ENCODE measurements at places on chromosomes 6 and 20.

DNA sequence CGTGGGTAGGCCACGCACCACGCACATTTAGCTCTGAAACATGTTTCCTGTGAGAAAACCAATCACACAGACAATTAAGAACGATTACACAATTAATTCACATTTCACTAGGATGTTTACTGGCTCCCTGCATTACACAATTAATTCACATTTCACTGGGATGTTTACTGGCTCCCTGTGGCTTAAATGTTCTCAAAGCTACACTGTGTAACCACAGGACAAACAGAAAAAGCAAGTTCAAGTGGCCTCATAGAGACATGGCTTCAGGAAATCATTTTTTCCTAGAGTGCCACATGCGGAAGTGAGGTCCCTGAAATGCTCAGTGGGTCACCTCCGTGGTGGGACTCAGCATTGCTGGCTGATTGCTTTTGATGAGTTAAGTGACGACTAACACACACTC lies 61.7 kb upstream of the XRN2 start:
- no peak for DNase-seq

GRCh38 chr20:40687384-40688128 lies 1.5 kb downstream of the MAFB start:
- DNase-seq, result no peak

GRCh38 chr6:29958921-29959320 lies 16.6 kb downstream of the HLA-A start:
- DNase-seq, result no peak

GRCh38 chr20:59583428-59584277 lies 20.7 kb upstream of the PHACTR3 start:
- no peak for DNase-seq

DNA sequence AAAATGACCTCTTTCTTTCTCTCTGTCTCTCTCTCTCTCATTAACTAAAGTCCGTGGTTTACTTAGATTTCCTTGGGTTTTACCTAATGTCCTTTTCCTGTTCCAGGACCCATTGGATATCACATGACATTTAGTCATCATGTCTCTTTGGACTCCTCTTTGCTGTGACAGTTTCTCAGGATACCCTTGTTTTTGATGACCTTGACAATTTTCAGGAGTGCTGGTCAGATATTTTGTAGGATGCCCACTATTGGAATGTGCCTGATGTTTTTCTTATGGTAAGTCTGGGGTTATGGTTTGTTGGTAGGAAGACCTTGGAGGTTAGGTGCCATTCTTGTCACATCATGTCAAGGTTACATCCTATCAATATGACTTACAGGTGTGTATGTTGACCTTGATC lies 199.2 kb upstream of the HTR1E start:
- DNase-seq, result no peak

DNA sequence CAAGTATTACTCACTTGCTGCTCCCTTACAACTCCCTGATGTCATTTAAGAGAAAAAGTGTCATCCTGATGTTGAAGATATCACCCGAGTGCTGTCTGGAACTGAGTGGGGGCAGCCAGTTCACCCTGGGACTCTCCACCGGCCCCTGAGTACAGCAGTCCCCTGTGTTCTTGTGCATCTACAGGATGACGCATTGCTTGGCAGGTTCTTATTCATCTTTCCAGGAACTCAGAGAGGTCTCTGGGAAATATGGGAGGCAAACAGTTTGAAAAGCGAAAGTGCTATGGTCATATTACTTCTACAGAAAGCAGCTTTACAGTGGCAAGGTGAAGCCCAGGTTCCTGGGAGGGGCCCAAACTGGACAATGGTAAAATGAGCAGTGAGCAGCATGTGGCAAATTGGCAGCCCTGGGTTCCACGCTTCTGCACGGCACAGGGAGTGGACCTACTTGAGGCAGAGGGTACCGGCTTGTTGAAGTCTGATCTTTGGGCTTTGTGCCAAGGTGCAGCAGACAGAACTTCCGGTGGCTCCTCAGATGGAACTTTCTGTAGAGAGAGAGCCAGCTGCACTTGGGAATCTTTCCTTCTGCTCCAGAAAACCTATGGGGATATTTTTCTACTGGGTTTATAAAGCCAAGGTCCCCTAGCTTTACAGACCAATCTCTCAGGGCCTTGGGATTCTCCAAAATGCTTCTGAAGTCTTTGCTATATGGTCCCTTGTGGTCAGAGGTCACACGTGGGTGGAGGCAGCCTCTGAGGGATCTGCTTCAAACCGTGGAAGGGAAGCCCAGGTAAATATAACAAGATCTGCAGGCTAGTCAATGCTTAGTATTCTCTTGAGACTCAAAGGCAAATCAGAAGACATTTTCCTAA lies 128.3 kb downstream of the MAP3K7 start:
- DNase-seq, result peak; percentile 53

DNA sequence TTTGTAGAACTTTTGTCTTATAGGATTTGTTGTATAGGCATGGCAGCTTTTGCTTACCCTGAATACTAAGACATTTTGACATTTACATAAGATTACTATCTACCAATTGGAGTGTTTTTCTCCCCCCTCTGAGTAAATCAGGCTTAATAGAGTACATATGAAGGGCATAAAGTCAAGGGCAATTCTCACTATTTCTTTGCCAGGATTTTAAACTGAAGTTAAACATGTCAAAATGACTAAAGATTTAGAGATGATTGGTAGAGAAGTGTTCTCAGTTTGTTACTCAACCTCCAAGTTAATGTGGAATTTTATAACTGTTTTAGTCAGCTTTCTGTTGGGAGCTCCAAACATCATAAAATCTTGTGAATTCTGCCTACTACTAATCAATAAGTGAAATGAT lies 157.8 kb downstream of the CDKAL1 start:
- DNase-seq, result no peak

DNA sequence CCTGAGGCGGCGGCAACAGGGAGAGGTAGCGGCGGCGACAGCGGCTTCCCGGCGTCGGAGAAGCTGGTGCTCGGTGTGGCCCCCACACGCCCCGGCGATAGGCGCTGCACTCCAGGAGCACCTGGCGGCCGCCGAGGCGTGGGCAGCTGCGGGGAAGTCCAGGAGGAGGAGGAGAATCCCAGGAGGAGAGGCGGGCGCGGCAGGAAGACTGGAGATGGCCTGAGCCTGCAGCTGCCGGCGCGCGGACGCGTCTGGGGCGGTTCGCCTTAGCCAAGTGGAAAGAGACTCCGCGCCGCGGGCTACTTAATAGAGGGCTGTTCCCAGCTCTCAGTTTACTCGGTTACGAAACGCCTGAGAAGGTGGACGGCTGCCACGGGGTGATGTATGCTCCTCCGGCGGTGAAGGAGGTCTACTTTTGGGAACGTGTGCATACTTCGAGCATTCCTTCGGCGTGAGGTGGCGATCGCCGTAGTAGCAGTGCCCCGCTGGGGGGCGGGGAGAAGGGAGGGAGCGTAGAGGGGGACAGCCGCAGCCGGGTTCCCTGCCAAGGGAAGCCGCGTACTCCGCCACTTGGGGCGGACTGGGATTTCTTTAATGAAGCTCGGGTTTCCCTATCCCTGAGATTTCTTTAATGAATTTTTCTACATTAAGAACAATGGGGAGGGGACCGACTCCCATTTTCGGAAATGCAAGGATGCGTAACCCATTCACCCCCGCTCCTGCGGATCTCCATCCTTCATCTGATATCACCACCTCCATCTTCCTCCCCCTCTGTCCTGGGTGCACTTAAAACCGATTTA lies at the start of gene COL12A1:
TSS of gene COL12A1 (minus strand) at position 278 of the 800 bp plus-strand sequence. CDS start 3,261 bp downstream, outside the sequence.
- no peak for DNase-seq

GRCh38 chr6:43740961-43741764 lies 28.8 kb upstream of the VEGFA start:
- DNase-seq, result no peak

DNA sequence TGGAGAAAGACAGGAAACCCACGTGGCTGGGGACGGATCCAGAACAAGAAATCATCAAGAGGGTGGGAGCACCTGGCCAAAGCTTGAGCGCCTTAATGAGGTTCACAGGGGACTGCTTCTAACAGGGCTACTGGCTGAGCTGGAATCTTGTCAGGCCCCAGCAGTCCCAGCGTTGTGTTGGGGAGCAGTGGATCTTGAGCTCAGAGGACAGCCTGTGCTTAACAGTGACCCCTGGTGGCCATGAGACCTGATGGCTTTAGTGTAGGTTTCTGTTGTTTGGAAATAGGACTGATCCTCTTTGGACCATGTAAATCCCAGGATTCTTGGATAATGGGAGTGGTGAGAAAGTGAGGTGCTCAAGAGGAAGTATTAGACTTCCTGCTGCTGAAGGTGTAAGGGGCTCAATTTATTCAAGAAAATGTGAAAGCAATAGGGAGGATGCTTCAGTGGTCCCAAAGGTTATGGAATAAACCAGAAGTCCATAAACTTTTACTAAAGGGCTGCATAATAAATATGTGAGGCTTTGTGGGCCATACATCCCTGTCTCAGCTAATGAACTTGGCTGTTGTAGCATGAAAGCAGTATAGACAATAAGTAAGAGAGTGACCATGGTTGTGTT lies 216.2 kb downstream of the NFATC2 start:
- DNase-seq, result peak; percentile 22

GRCh38 chr6:25329161-25329817 lies 50.1 kb downstream of the CARMIL1 start:
- no peak for DNase-seq

- DNase-seq, result no peak
Measured at GRCh38 chr20:20993372-20993771, 112.8 kb downstream of the LINC00237 start.

DNA sequence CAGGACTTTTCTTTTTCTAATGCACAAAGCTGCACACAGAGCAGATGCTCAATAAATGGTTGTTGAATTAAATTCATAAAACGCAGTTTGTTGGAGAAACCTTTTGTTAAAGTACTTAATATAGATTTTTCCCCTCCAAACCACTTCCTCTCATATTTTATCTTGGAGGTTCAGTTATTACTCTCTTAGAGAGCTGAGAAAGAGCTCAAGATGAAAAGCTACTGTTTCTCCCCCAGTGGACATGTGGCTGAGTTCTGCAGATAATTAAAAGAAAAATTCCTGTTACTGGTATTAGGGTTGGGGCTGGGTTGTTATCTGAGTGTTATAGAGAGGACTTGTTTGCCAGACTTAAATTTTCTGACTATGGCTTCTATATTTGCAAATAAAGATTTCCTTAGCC lies 294.0 kb downstream of the TBC1D7 start:
- no peak for DNase-seq

DNA sequence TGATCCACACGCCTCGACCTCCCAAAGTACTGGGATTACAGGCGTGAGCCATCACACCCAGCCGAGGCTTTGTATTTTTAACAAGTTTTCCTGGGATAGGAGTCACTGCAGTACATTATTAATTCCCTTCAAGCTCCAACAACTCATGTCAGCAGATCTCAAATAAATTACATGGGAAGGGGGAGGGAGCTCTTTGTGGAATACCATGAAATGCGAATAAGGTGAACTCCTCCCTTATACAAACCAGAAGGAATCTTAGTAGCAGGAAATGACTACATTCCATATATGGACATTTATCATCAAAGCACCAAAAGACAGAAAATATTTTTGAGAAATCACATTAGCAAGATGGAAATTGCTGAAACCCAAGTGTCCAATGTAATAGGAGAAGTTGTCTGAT lies 2.9 kb downstream of the GSS start:
- DNase-seq, result no peak

GRCh38 chr6:30101444-30102413 lies 11.2 kb downstream of the TRIM31 start:
- no peak for DNase-seq

DNA sequence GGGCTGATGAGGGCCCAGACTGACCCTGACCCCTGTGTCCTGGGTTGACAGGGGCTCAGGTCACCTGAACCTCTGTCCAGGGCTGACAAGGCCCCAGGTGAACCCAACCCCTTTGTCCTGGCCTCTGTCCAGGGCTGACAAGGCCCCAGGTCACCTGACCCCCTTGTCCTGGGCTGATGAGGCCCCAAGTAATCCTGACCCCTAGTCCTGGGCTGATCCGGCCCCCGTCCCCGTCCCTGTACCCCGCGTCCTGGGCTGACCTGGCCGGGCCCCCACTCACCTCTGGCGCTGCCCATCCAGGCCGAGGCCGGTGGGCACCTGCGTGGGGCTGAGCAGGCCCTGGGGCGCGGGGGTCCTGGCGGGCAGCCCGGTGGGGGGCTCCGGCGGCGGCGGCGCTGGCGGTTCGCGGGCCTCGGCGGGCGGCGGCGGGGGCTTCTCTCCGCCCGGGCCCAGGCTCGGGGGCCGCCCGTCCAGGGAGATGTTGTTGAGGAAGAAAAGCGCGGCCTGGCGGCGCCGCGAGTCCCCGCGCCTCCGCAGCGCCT lies 379 bp downstream of the CABLES2 start:
- DNase-seq, result no peak

- no peak for DNase-seq
Measured at GRCh38 chr6:24522228-24523176, 27.7 kb downstream of the ALDH5A1 start.

GRCh38 chr6:137878486-137879285 lies 11.6 kb downstream of the TNFAIP3 start:
- no peak for DNase-seq

GRCh38 chr20:2385496-2385895 lies 4.8 kb downstream of the TGM6 start:
- DNase-seq, result no peak

DNA sequence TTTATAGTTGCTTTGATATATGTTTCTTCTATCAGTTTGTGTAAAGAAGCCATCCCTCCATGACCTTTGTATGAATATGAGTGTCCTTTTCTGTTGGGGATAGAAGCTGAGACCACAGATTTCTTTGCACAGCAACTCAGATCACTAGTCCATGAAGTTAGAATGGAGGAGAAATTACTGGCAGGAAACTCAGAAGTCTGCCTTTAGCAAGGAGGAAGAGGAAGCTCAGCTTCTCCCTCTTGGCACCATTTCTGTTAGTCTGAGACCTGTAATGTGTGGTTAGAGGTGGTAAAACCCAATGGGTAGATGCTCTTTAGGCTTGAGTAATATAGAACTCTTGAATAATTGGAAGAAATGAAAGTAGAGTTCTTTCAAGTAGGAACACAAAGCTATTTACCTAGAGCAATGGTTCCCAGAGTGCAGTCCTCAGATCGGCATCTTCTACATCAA lies 995.3 kb upstream of the FLRT3 start:
- DNase-seq, result no peak

- no peak for DNase-seq
Measured at GRCh38 chr6:136160250-136160649, 89.9 kb downstream of the MTFR2 start.

GRCh38 chr6:157541618-157542413 lies 160.8 kb downstream of the ZDHHC14 start:
- no peak for DNase-seq

- no peak for DNase-seq
Measured at GRCh38 chr20:45452238-45452637, 17.3 kb upstream of the WFDC2 start.

DNA sequence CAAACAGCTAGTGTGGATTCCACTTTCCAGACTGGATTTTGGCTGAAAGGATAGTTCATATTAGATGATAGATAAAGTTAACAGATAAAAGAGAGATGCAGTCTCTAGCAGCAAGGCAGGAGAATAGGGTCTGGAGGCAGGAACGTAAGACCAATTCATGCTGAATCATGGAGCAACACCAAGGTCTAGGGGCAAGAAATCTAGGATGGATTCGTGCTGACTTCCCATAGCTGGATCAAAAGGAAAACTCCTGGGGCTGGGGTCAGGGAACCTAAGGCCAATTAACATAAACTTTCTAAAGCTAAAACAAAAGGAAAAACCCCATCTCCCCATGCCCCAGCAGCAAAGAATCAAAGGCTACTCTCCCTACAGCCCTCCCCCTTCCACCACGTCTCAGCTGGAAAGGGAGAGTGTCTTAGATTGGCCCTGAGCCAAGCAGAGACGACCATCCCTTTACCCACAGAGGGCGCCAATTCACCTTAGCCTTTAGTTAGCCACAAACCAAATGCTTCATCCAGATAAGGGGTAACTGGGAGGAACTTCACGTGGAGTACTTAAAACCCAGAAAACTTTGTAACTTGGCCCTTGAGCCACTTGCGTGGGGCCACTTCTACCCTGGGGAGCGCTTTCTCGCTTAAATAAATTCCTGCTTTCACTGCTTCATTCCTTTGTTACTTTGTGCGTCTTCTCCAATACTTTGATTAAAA lies 7.6 kb downstream of the TREM1 start:
- DNase-seq, result peak; percentile 39

All from stimulated activated CD8-positive, alpha-beta memory T cell treated with anti-CD3 and anti-CD28 coated beads, Interleukin-4, amount 100 ng/mL, for 1 hour (primary cell).